ENCODE measurements at places on chromosomes 6 and 20.

DNA sequence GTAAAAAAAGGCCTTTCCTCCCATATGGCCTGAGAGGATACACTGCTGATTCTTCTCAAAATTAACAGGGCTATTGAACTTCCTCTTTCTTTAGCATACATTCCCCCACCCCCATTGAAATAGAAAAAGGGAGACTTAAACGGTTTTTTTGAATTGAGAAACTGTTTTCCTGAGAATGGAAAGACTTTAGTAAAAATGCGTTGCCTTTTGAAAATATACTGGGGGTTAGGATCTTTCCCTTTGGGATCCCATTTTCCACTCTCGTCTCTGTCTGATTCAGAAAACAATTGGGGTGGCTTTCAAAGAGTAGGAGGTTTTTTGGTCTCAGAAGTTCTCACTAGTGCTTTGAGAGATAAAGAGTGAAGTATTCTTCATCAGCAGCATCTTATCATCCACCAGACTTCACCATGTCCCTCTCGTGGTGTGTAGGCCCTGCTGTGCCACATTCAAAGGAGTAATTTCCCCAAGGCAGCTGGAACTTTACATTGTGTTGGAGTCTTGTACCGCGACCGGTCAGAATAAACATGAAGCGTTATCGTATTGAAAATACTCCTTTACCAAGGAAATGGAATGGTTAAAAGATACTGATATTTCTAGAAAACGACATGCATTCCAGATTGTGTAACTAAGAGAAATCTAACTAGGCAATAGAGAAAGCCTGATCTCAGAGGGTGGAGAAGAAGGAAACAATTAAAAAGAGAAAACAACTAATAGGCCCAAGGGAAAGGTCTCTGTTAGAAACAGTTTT, 10.6 kb downstream of the MYB start:
- no peak for DNase-seq

DNA sequence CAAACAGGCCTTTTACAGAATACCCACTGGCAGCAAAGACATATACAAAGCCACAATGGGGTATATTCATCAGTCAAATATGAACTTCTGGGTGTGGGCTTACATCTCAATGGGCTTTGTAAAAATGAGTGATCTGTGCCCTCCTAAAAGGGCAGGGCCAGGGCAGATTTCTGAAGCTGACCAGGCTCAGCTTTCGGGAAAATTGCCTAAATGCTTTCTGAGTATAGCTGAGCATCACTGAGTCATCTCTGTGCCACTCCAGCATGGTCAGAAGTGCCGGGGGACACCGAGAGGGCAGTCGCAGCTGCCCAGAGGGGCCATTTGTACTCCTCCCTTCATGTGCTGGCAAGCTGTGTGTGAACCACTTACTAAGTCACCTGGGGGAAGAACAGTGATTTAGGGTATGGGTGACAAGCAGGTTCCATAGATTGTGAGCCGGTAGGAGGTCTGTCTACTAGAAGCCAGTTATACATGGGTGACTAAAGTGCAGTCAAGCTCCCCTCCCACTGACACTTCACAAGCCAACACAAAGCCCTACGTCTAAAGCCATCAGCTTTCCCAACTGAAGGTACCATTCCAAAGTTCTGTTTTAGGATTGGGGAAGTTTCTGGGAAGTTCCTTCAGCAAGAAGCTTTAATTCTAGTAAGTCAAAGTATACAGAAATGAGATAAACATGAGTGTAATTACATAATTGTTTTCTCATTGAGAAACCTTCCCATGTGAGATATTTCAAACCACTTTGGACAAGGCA, 147.6 kb upstream of the TAB2 start:
- DNase-seq: peak; percentile 25

GRCh38 chr6:14393910-14394309, 276.3 kb downstream of the CD83 start:
- DNase-seq: peak; percentile 2

GRCh38 chr6:152318278-152318677, 318.9 kb downstream of the SYNE1 start:
- peak; percentile 21 for DNase-seq

- DNase-seq: peak; percentile 60
Observed at GRCh38 chr6:113630738-113631535, 226.2 kb upstream of the MARCKS start.

DNA sequence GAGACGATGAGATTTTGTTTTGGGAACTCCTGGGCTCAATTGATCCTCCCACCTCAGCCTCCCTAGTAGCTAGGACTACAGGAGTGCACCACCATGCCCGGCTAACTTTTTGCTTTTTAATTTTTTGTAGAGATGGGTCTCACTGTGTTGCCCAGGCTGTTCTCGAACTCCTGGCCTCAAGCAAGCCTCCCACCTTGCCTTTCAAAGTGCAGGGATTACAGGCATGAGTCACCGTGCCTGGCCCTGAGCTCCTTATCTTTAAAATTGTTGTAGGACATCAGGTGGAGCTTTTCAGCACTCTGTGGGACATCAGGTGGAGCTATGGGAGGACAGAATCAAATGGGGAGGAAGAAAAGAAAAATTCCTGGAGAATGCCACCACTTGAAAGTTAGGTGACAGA, 12.7 kb downstream of the ACTR5 start:
- no peak for DNase-seq

Data from fibroblast of the aortic adventitia (primary cell).